ENCODE measurements at places on chromosomes 5 and 9. TPM values are rescaled to one million over a fixed set of nuclear protein-coding genes. Genes with fewer than 3 reads are reported as not detected.

GRCh38 chr9:109436071-109436470, 62.0 kb downstream of the PTPN3 start:
- no peak for DNase-seq

DNA sequence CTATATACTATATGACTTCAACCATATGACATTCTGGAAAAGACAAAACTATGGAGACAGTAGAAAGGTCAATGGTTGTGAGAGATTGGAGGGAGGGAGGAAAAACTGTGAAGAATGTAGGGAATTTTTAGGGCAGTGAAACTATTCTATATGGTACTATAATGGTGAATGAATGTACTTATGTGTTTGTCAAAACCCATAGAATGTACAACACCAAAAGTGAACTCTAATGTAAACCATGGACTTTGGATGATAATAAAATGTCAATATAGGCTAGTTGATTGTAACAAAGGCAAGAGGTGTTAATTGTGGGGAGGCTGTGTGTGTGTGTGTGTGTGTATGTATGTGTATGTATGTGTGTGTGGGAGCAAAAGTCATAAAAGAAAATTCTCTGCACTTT, 10.8 kb upstream of the STOM start:
- DNase-seq: no peak

DNA sequence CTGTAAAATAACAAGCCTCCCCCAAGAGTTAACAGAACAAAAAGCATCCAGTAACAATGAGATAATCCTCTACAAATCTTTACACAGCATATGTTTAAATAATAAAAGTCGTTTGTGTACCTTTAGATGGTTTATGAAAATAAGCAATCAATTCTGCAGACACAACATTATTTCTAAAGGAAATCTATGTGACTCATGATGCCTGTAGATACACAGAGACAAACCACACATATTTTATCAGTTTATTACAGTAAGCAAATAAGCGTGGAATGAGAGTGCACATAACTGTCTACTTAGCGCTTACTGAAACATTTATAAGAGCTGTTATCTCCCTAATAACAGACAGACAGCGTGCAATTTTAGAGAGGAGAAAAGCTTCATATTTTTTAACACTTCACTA, 243.6 kb downstream of the AP3B1 start:
- DNase-seq: no peak

- DNase-seq: no peak
These were observed 106.2 kb downstream of the FBXL7 start for GRCh38 chr5:15606197-15606596.

SMIM33 gene
- not detected for total RNA-seq

DNA sequence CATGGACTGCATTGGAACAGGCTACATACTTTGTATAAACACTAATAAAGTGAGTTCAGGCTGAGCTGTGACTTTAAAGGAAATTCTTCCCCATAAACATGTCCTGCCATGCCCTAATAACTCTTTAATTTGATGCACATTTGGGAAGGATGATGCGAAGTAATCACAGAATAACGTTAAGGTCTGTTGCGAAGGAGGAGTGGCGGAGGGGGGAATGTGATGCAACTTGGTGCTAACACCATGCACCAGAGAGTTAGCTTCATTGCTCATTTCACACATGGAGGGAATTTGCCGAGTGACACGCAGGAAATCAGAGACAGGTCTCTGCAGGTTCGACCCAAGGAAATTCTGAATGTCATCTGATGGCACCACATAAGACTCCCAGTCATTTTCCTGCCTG, 32.9 kb downstream of the SLIT3 start:
- no peak for DNase-seq

DNA sequence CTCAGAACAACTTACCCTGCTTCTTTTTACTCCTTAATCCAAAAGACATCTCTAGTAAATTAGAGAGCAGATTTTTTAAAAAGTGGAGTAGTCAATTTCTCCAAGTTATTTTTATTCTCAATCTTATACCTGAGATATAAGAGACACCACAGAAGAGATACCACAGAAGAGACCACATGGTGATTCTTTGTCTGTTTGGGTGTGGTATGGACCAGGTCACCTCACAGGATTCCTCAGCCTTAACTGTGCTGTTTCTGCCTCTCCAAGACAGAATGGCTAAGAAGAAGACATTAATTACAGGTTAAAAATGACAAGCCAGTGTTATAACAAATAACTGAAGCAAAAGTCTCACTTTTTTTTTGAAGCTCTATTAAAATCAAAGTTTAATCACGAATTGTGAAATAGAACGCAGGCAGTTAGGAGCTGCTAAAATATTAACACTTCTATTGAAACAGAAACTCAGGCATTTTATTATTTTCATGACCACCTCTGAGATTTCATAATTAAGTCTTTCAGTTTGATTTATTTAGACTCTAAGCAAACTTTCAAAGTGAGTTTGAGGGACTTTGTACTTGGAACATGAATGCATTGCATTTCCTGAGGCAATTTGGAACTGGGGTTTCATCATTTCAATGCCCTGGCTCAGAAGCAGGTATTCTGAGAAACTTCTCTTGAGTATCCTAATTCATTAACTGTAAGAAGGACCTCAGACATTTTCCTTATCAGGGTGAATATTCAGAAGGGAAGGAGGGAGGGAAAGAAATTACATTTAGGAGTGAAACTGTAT, 280.7 kb downstream of the KCTD16 start:
- no peak for DNase-seq

IL13 gene
- total RNA-seq: not detected

PTGDS gene
- 128 TPM for total RNA-seq

- no peak for DNase-seq
These were observed 15.1 kb downstream of the RASGEF1C start for GRCh38 chr5:180193749-180194375.

- no peak for DNase-seq
These were observed 43.8 kb upstream of the ZNF300 start for GRCh38 chr5:150948539-150948938.

DNA sequence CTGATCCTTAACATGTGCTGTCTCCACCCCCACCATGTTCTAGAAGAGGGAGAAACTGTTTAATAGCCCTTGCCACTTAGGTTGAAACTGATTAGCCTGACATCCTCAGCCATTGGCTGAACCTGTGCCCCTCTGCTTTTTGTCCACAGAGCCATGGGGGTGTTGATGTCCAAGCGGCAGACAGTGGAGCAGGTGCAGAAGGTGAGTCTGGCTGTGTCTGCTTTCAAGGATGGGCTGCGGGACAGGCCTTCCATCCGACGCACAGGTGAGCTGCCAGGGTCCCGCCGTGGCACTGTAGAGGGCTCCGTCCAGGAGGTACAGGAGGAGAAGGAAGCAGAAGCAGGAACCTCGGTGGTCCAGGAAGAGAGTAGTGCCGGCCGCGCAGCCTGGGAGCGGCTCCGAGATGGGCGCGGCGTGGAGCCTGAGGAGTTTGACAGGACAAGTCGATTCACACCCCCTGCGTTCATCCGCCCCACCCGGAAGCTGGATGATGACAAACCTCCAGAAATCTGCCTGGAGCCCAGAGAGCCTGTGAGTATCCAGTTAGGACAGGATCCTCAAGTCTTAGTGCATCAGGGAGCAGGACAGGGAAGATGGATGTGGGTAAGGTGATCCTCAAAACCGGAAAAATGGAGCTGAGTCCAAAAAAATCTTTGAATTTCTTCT, 13.2 kb downstream of the PHF24 start:
- DNase-seq: no peak

DNA sequence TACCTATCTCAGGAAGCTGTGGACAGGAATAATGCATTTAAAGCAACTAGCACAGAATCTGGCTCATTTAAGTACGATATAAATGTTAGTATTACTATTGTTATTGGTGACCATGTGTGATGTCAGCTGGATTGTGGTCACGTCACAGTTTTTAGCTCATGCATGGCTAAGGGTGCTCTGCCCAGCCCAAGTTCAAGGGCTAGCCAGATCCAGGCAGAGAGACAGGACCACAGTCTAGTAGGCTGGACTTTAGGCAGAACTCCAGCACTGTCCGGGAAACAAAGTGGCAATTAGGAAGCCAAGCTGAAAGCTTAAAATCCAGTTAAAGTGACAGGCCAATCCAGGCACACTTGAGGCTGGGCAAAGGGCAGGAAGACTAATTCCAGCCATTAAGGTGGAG, 273.6 kb downstream of the ADAMTSL1 start:
- no peak for DNase-seq

- DNase-seq: no peak
These were observed 363.9 kb downstream of the KDM4C start for GRCh38 chr9:7121664-7122063.

DNA sequence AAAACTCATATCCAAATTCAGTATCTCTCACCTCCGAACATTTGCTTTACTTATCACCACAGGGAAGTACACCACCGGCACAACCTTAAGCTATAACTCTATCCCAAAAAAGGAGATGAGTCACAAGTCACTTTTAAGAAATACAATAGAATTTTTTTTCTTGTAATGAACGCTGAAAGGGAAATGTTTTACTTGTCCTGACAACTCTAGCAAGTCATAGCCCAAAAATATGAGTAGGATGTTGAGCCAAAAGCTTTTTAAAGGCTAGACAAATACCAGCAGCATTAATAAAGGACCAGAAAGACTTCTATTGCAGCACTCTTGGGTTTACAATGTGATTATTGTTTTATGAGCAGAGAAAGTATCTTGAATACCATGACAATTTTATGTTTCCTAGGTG, 147.3 kb upstream of the FST start:
- DNase-seq: no peak

DNA sequence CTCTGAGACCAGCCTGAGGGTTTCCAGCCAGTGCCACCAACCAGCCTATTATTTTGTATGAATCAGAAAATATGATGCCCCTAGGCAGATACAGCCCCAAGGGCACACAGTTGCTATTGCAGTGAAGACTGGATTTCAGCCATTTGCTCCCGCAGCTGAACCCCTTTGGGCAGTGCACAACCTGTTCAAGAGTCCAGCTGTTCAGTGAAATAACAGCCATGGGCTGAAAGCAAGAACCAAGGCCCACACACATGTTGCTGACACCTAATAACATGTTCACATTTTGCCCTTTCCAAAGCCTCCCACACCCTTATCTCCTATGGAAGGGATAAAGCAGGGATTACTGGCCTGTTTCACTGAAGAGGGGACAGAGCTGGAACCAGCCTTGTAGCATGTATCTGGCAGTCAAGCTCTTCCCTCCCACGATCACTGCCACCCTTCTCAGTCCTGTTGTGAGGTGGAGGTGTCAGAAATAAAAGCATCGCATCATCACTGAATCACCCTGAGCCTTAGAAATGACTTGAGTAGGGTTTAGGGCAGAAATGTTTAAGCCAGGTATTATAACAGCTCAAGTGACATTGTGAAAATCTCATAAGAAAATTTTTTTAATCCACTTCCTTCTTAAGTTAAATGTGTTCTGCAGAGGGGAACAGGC, 137.1 kb upstream of the FSTL4 start:
- no peak for DNase-seq

ZNF169 gene
- 4.7 TPM for total RNA-seq

DNA sequence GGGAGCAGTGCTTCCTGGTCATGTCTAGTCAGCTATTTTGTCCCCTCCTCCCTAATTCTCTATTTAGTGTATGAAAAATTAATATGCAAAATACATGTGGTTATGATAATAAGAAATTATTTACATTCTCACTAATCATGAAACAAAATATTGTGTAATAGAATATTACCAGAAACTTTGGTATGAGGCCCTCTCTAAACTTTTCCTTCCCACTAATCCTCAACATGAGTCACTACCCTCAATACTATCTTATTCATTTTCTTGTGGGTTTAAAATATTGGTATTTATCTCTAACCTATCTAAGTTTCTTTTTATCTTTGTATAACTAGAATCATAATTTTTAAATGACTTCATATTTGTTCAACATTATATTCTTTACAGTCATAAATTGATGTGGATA, 545.9 kb upstream of the PTPRD start:
- no peak for DNase-seq

- no peak for DNase-seq
These were observed 794 bp upstream of the DCAF12 start for GRCh38 chr9:34127035-34127948.

- no peak for DNase-seq
These were observed 284.9 kb downstream of the TMEM38B start for GRCh38 chr9:105979290-105979689.

DNA sequence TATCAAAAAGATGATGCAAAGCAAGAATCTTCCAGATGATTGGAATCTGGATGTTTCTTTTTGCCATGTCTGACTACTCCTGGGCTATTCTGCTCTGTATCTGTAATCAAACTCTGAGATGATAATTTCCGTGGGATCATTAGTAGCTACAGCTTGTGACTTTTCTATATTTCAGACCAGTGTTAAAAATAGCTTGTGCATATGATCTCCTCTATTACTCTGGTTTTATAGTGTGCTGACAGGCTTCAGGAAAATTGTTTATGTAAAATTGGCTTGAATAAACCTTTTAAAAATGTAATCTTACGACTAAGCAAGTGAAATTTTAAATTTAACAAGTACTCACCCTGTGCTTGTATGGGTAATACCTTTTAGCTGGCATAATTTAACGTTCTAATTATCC, 40.4 kb downstream of the NAA35 start:
- DNase-seq: no peak

GRCh38 chr5:18305288-18305924, 671.1 kb downstream of the TAF11L14 start:
- no peak for DNase-seq

DNA sequence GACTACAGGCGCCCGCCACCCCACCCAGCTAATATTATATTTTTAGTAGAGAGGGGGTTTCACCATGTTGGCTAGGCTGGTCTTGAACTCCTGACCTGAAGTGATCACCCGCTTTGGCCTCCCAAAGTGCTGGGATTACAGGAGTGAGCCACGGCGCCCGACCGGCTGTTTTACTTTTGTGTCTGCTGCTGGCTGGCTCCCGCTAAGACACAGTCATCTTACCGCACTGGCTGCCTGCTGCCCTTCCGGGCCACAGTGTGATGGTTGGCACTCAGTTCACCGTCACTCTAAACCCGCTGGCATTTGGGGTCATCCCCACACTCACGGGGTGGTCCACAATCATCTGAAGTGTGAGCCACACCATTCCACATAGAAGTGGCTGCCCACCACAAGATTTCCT, 93.7 kb downstream of the WDR41 start:
- no peak for DNase-seq

DNA sequence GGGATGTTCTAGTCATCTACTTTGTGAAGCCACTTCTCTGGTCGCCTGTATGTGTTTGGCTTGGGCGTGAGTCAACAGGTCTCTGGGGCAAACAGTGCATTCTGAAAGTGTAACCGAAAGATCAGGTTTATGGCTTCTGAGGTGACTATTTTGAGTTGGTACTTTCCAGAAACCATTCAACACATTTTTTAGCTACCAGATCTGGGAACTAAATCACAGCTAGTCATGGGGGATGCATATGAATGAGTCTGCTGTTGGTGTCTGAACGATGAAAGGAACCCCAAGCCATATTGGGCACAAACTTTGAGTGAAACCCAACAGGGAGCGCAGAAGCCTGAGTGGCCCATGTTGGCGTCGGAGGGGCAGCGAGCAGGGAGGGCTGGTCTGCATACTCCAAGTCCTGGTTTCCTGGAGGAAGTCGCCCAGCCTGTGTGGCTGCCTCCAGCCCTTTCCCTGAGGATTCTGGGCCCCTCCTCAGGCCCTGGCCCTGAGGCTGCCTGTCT, 35.3 kb downstream of the UBE2QL1 start:
- no peak for DNase-seq
